ENCODE measurements at places on chromosomes 16 and 17.

GRCh38 chr16:71387045-71387871 lies 28.7 kb downstream of the CALB2 start:
- DNase-seq, result no peak

GRCh38 chr17:74619077-74619673 lies 4.4 kb downstream of the CD300E start:
- DNase-seq, result no peak

DNA sequence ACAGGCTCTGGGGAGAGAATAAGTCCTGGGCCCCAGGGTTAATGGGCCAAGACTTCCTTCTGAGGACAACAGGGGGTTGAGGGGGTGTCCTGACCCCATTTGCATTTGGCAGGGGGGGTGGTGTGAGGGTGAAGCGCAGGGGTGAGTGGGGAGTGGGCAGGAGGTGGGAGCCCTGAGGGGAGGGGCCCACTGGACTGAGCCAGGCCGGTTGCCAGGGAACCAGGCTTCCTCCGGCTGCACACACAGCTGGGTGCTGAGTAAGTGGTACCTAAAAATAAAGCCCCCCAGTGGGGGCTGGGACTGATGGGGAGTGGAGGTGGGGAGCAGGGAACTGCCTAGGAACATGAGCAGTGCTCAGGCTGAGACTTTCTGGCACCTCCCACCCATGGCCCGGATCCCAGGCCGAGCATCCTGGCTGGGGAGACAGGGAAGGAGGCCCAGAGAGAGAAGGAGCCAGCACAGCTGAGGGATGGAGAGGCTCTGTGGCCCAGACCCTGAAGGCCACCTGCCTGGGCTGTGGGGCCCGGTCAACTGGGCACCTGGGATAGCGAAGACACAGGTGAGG lies 7.5 kb upstream of the RASD1 start:
- DNase-seq, result no peak

DNA sequence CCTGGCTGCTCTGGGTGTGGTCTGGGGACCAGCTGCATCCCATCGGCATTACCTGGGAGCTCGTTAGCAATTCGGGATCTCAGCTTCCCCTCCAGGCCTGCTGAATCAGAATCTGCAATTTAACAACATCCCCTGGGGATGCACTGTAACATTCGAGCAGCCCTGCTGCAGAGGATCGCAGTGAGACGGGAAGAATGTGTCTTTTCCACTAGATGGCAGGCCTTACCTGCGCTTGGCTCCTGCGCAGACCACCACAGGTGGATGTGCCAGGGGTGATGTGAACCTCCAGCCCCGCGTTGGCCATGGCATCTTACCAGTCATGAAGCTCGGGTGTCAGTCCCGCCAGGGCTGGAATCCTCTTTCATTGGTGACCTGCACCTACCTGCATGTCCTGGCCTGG lies 209.9 kb downstream of the PRKCB start:
- DNase-seq, result no peak

GRCh38 chr17:81412490-81413093 lies 17.3 kb downstream of the BAHCC1 start:
- DNase-seq, result peak; percentile 73

DNA sequence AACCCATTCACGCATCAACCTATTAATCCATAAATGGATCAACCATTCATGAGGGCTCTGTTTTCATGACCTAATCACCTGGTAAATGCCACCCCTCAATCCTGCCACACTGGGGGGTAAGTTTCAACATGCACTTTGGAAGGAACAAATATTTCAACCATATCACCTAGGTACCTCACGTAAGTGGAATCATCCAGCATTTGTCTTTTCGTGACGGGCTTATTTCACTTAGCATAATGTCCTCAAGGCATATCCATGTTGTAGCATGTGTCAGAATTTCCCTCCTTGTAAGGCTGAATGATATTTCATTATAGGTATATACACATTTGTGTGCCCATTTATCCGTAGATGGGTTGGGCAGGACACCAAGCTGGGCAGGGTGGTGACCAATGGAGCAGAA lies 35.6 kb downstream of the ANKRD40 start:
- no peak for DNase-seq

- peak; percentile 83 for DNase-seq
Measured at GRCh38 chr17:78253946-78254672, 22.7 kb downstream of the TMEM235 start.

DNA sequence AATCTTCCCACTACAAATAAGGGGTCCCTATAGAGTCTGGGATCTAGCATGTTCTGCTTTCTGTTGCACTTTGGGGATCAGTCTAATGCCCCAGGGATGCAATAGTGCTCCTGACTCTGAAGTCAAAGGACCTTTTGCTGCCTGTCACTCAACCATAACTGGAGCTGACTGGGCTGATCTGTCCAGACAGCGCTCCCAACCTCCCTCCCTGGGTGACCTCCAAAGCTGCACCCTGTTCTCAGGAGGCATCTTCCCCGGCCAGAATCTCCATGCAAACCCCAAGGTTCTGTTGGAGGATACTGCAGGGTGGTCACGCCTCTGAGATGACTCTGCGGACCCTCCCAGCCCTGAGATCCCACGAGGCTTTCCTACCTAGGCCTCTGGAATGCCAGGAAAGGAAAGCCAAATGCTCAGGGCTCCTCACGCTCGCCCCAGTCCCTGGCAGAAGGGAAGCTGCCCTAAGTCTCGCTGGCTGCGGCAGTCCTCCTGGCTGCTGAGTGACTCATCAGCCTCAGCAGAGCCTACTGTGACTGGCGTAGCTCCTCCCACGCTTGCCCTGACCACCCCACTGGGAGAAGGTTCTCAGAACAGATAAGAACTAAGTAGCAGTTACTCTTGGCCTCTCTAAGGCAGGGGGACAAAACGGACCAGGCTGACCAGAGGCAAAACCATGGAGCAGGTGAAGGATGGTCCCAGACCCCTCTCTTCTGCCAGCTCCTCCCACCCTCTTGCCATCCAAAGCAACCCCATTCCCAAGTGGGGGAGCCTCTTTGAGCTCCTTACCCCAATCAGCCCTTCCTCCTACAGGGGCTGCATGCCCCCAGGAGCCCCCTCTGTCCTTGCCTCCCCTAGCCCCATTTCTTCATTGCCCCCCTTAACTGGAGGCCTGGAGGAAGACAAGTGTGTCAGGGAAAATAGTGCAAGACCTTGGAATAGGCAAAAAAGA lies 124.1 kb upstream of the TNRC6C start:
- peak; percentile 63 for DNase-seq

GRCh38 chr17:34010534-34010933 lies 244.6 kb upstream of the CCL2 start:
- no peak for DNase-seq

- no peak for DNase-seq
Measured at GRCh38 chr17:17964710-17965109, 7.5 kb downstream of the TOM1L2 start.
